Fibroblast of the aortic adventitia (primary cell): ENCODE measurements at places on chromosomes 11 and 22. TPM values are rescaled to one million over a fixed set of nuclear protein-coding genes. Genes with fewer than 3 reads are reported as not detected.

DNA sequence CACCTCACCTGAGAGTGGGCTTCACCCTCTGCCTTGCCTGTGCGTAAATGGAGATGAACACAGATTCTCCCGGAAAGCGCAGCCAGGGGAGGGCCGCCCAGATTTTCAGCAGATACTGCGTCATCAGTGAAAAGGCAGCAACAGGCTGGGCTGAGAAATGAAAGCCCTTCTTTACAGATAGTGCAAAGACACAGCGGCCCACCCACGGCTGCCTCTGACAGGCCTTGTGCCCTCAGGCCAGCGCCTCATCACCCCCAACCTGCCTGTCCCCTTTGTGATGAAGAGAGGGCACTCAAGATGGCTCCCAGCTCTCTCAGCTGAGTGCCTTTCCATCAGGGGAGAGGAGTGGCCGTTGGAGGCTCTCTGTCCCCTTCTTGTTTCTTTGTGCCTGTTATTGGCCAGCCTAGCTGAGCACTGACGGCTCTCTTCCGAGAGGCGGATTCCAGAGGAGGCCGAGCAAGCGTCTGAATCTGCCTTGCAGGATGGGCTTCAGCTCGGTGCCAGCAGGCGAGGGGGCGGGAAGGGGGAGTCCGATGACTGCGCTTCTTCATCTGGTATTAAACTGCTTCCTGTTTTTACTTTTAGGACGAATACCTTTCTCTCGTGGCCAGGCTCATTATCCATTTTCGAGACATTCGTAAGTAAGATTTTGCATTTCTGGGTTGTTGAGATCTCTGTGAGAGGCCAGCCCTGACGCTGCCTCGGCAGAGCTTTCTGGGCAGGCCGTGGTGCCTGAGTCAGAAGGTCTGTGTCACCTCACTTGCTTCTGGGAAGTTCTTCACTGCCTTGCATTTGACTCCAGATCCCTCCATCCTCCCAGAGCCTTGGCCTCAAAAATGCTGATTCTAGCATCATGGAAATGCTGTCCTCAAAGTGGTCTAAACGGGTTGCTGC, 43.7 kb downstream of the MED15 start:
- DNase-seq, result peak; percentile 78

GRCh38 chr11:88555829-88556202, 218.3 kb upstream of the CTSC start:
- DNase-seq, result peak; percentile 90

CD44 gene
- total RNA-seq, result 242 and 458 TPM in 2 replicates

DNA sequence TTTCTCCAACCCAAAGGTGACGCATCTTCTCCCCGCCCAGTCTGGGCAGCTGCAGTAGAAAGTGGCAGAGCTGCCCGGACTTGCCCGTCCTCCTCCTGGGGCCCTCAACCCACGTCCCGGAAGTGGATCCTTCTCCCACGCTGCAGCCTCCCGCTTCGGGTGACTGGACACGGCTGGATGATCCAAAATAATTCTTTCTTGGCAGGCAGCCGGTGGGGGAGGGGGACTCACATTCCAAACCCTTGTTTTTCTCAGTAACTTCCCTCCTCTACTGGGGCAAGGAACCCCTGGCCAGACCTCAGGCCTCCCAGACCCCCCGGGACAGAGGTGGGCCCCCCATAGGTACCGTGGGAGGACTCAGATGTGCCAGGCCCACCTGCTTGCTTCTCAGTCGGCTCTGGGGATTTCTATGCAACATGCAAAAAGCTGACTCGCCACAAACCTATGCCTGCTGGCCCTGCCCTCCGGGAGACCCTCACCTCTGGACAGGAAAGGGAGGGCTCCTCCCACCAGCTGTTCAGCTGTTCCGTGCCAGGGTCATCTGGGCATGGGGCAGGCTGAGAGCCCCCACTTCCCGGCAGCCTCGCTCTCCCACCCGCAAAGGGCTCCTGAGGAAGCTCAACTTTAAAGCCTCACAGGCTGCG, 1.4 kb downstream of the PLXNB2 start:
- peak; percentile 95 for DNase-seq

DNA sequence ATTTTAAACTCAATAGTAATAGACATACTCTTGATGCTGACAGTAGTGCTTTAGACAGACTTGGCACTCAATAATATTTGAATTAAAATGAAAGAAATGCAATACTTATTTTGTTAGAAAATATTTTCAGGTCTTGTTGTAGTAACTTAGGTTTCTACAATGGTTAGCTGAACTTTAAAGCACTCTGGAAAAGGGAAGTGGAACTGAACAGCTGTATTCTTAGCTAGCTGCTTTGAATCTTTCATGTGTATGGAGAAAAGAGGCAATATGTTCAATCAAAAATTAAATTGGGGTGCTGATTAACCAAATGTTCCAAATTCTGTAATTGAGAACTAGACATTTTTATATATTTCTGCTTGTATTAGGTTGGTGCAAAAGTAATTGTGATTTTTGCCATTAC, 517.9 kb upstream of the RAG2 start:
- DNase-seq, result no peak

- DNase-seq, result no peak
Observed at GRCh38 chr11:14334893-14335292, 24.1 kb downstream of the RRAS2 start.

GRCh38 chr22:30121960-30122359, 41.7 kb downstream of the HORMAD2 start:
- DNase-seq, result no peak

GRCh38 chr11:33709466-33709865, 8.8 kb upstream of the C11orf91 start:
- no peak for DNase-seq

GRCh38 chr11:62680825-62681240, 2.0 kb upstream of the UBXN1 start:
- DNase-seq, result peak; percentile 91

TMEM225 gene
- total RNA-seq, result not detected in 2 replicates

RTN4RL2 gene
- total RNA-seq, result 0.09 and 0.90 TPM in 2 replicates

DNA sequence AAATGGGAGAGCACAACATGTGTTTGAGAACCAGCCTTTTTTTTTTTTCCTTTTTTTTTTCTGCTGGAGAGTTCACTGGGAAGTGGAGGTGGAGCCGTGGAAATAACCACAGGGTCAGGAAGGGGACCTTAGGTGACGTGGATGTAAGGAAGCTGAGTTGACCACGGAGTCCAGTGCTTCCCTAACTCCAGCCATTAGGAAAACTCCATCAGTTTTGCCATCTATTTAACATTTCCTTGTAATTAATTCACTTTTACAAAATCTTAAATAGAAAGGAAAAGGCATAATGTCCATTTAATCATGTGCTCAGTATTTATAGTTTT, 2.0 kb upstream of the CDK2AP2 start:
- no peak for DNase-seq

DNA sequence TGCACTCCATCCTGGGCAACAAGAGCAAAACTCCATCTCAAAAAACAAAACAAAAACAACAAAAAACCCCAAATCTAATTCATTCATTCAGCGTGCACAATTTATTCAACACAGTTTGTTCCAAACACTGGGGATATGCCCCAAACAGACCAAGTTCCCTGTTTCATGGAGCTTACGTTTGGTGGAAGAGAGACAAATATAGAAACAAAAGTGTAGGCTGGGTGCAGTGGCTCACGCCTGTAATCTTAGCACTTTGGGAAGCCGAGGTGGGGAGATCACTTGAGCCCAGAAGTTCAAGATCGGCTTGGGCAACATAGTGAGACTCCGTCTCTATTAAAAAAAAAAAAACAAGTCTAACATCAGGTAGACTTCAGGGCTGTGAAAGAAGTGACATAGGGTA, 52.4 kb downstream of the PTPRJ start:
- no peak for DNase-seq
